ENCODE measurements at places on chromosomes 13 and 19.
A peak's percentile ranks its signal among the peaks of the same experiment; 100 is the strongest.

GRCh38 chr13:100675661-100676129 is 1.1 kb upstream of the TMTC4 start:
- DNase-seq, result no peak

- DNase-seq, result no peak
These were observed 3.0 kb upstream of the PGLYRP1 start for GRCh38 chr19:46025835-46026234.

GRCh38 chr19:37074819-37075362 is 3.3 kb upstream of the ZNF420 start:
- DNase-seq, result no peak

DNA sequence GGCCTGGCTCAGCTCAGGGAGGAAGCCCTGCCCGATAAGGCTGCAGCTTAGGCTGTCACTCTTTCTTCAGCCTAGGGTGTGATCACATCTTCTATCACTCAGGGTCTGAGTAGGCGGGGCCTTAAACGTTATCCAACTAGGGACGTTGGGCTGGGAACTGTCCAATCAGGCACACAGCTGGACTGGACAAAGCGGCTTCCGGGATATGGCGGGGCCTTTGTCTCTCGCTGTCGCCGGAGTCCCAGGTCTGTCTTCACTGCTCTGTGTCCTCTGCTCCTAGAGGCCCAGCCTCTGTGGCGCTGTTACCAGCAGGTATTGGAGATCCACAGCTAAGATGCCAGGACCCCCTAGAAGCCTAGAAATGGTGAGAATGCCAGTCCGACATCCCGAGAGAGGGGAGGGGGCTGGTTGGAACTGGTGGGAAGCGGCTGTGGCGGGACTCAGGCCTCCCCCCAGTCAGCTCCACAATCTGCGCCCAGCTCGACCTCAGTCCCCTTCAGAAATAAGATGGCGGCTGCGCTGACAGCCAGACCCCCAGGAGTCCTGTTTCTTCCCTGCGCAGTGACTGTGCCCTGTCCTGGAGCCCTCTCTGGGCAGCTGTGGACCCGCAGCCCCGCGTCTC is at the start of gene ZNF254:
Gene ZNF254, plus strand, starts transcription at position 214 of the 622 bp plus-strand sequence. Its CDS starts 121 bp downstream, at position 335.
- peak; percentile 93 for DNase-seq

GRCh38 chr13:100534147-100534843 is 54.3 kb downstream of the GGACT start:
- DNase-seq, result no peak

GRCh38 chr13:97165502-97166425 is 56.4 kb upstream of the MBNL2 start:
- no peak for DNase-seq

DNA sequence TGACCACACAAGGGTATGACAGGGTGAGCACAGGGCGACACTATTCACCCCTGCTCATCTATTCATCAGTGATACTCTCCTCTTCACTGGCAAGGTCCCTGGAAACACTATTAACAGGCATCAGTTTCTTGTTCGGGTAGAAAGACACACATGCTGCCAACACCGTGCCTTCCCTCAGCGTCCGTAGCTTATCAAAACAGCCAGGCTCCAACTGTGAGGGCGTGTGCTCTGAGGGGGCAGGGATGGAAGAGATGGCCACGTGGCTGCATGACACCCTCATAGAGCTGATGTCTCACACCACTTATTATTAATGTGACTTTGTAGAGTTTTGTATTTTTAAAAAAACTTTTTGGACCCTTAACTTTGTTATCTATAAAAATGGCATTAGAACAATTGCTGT is 160.3 kb downstream of the ITGBL1 start:
- DNase-seq, result no peak

DNA sequence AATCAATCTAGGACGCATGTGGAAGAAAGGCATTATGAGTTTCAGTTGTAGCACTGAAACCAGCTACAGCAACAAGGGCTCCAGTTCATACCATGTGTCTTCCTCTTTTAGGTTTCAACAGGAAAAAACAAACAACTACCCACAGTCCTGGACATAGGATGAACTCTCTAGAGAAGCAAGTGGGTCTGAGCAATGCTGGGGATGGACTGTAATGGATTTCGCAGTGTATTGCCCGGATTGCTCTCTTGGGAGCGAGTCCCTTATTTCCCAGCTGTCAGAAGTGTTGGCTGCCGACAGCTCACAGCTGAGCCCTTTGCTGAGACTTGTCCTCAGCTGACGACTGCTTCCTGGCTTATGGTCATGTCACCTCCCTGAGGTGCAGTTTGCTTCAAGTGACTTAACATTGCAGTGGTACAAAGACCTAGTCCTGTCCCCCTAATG is 12.1 kb upstream of the MYCBP2 start:
- DNase-seq, result no peak

DNA sequence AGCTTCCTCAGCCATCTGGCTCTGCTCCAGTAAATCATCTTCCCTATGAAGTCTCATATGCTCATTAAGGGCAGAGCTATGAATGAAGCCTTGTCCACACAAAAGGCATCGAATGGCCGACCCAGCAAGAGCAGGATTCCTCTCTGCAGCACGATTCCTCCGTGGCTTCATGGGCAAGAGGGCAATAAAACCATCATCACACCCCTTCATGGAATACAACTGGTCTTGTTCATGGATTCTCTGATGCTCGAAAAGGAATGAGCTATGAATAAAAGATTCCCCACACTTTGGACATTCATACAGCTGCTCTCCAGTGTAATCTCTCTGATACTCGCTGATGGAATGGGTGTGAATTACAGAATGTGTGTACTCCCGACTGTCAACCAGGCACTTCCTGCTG is 25.9 kb downstream of the PEG3 start:
- no peak for DNase-seq

GRCh38 chr19:35206855-35207254 is 21.7 kb downstream of the FAM187B start:
- DNase-seq, result no peak

- DNase-seq, result no peak
These were observed 2.3 kb downstream of the TRAPPC6A start for GRCh38 chr19:45175515-45176345.

- DNase-seq, result no peak
These were observed 5.3 kb downstream of the SAMD4B start for GRCh38 chr19:39347332-39348164.

- DNase-seq, result peak; percentile 92
These were observed 12.6 kb downstream of the XRCC1 start for GRCh38 chr19:43562698-43563241.

- no peak for DNase-seq
These were observed 1925.8 kb upstream of the PRR20A start for GRCh38 chr13:55214841-55215345.

- no peak for DNase-seq
These were observed 579.1 kb downstream of the KCTD12 start for GRCh38 chr13:76307142-76307541.

- DNase-seq, result no peak
These were observed 1.9 kb upstream of the C1QTNF9 start for GRCh38 chr13:24307211-24308067.

All from activated CD4-positive, alpha-beta T cell treated with anti-CD3 and anti-CD28 coated beads, Interleukin-2, amount 50 U/mL, for 16 hours (primary cell).